LoVo (cell line): ENCODE measurements at places on chromosomes 12 and 14.
A peak's percentile ranks its signal among the peaks of the same experiment; 100 is the strongest.

DNA sequence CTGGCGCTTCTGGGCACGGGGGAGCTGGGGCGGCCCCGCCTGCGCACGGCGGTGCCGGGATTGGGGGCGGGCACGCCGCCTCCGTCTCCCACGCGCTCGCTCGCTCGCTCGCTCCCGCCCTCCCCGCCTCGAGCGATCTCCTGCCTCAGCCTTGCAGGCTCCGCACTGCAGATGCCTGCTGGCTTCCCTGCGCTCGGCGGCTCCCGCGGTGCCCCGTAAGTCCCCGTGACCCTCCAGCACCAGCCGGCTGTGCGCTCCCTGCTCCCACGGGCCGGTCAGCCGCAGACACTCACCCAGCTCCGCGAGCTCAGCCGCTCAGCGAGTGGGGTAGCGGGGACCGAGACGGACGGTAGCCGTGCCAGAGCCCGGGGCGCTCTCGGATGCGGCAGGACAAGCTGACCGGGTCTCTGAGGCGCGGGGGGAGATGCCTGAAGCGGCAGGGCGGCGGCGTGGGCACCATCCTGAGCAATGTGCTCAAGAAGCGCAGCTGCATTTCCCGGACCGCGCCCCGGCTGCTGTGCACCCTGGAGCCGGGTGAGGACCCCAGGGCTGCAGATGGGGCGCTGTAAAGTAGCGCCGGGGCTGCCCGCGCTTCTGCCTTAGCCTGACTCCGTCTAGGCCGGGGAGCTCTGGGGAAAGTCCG lies at the start of gene TBC1D30:
Gene TBC1D30 (plus strand): TSS at position 148 of the 643 bp plus-strand sequence. CDS start 233 bp downstream, at position 381.
- DNase-seq = no peak

- DNase-seq = no peak
These were observed 18.1 kb downstream of the RFC5 start for GRCh38 chr12:118034429-118035189.

GRCh38 chr12:93991829-93992461 lies 156.4 kb upstream of the PLXNC1 start:
- DNase-seq = no peak

DNA sequence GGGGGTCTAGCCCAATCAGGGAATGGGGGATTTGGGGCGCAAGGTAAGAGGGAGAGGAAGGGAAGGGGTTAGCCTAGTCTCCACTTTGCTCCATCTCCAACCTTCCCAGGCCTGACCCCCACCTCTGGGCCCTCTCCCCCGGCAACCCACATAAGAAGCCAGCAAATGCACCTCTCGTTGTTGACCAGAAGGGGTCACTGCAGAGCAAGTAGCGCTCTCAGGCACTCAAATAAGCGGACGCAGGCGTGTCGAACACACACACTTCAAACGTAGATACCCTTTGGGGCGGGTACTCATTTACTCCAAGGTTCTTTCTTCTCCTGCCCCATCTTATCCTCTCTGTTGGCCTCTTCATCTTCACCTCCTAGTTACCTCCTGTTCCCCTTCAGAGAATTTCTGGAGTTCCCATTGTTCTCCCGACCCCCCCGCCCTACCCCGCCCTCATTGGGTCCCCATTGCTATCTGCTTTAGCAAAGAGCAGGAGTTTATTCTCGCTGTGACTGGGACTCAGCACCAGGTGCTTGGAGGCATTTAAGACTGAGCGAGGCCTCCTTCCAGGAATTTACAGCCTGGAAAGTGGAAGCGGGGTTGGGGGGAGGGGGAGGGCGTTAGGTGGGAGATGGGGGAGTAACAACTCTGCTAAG lies 1.5 kb upstream of the SRRM4 start:
- peak; percentile 31 for DNase-seq

- peak; percentile 24 for DNase-seq
These were observed 254.7 kb downstream of the IPO8 start for GRCh38 chr12:30440826-30441602.

DNA sequence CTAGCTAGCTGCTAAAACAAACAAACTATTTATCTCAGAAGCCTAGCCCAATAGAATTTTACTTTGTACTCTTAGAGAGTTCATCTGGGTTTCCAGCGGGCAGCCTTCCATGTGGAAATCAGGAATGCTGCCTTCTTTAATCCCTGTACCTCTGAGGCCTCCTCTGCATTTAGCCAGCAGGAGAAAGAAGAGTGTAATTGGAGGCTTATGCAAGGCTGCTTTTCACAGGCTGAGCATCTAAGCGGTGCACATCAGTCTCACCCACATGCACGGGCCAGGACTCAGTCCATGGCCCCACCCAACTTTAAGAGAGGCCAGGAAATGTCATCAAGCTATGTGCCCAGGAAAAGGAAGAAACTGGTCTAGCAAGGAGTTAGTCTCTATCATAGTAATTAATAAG lies 14.0 kb upstream of the PTGDR start:
- no peak for DNase-seq

- no peak for DNase-seq
These were observed 17.5 kb downstream of the ZNF664 start for GRCh38 chr12:123990511-123990910.

DNA sequence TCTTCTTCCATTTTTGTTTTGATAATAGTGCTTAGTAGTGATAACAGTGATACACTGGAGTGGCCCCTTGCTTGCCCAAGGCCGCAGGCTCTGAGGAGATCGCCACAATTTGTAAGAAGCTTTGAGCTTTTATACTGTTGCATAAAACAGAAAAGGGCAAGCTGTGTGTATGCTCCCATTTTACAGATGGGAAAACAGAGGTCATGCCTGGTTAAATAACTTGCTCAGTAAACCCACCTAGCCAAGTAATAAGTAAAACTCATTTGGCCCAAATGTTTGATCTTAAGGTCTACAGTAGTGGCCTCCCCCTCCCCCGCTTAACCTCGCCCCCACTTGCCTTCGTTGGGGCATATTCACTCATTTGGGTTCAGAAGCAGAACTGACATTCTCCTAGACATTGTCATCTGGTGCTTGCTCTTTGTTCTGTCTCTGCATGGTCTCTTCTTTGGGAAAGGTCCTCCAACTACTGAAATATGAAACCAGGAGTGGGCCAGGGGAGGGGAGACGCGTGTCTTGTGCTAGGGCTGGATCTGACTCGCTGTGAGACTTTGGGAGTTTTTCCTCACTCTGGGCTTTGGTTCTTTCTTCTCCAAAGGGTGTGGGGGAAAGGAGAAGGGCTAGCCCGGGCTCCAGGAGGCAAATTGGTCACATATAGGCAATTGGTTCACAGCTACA lies 88.1 kb downstream of the PAPOLA start:
- DNase-seq = no peak

- no peak for DNase-seq
These were observed 1.2 kb downstream of the SLC2A13 start for GRCh38 chr12:40104461-40105264.

- no peak for DNase-seq
These were observed 203.5 kb upstream of the PLXNC1 start for GRCh38 chr12:93944911-93945310.
